Activated CD4-positive, alpha-beta T cell treated with anti-CD3 and anti-CD28 coated beads for 36 hours (primary cell): ENCODE measurements at places on chromosomes 7 and 10. TPM values are rescaled to one million over a fixed set of nuclear protein-coding genes. Genes with fewer than 3 reads are reported as not detected.

DNA sequence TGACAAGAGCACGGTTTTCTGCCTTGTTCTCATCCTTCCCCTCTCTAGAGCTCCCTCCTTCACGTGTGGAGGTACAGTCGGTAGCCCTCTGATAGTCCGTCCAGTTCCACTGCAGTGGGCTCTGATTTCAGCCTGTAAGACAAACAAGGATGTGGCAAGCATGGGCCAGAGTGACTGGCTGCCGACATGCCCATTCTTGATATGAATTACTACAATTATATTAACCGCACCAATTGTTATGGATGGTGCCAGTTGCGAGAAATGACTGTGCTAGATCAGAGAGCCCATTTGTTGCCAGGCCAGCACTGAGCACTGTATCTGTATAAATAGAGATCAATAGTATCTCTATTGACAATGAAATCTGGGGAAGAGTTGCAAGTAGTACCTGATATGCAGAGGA is 146.6 kb downstream of the CHN2 start:
- H3K27ac ChIP-seq: no peak overlapping the region
- H3K4me1 ChIP-seq: peaks cover 16% of the 10 kb centered on the region
- no peaks in the 10 kb centered on the region for H3K36me3 ChIP-seq
- no peak for DNase-seq

- no peak overlapping the region for H3K27ac ChIP-seq
- no peak for DNase-seq
- no peaks in the 10 kb centered on the region for H3K27me3 ChIP-seq
- H3K36me3 ChIP-seq: no peaks in the 10 kb centered on the region
- peaks cover 4% of the 10 kb centered on the region for H3K4me1 ChIP-seq
- no peak overlapping the region for H3K4me3 ChIP-seq
Observed at GRCh38 chr7:100808354-100808875, 18.9 kb downstream of the EPHB4 start.

DNA sequence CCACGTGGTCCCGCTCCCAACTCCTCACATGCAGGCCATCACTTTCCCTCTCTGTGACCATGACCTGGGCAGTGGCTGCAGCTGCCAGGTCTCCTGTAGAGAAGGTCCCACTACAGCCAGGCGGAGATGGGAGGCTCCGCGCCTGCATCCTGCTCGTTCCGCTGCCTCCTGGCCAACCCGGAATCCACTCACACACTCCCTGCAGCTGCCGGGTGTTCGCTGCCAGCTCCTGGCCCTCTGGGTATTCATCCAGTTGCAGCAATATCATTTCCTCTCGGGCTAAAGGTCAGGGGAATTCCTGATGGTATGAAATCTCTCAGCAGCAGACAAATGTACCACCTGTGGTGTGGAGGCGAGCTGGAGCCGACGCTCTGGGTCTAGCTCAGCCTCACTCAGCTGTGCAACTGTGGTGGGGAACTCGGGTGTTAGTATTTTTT is 65.7 kb downstream of the TLL2 start:
- no peak for DNase-seq
- H3K4me3 ChIP-seq: no peak overlapping the region
- H3K36me3 ChIP-seq: no peaks in the 10 kb centered on the region
- no peak overlapping the region for H3K27ac ChIP-seq
- H3K4me1 ChIP-seq: no peaks in the 10 kb centered on the region

DNA sequence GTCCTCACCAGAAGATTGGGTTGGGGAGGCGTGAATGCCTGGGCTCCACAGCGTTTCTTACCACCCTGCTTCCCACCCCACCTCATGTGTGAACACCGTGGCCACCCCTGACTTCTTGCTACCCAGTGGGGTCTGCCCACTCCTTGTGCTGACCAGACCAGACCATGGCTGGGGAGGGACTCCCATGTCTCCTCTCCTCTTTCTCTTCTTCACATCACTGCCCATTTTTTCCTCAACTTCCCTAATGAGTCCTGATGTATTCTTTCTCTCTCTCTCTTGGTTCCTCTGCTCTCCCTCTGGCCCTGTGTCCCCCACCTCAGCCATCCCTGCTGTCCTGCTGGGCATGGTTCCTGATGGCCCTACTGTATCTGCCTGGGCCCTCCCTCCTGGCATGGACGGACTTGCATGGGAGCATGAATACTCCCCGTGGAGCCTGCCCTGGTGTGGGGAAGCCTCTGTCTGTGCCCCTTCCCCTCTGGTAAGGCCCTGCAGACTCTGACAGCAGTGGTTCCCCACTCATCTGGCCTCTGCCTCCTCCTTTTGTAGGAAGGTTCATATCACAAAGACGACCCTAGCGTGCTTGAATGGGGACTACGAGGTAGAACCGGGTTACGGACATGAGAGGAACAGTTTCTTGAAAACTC is 85.5 kb downstream of the ADCY1 start:
- no peak overlapping the region for H3K27ac ChIP-seq
- H3K27me3 ChIP-seq: peaks cover 2% of the 10 kb centered on the region
- no peak for DNase-seq

DNA sequence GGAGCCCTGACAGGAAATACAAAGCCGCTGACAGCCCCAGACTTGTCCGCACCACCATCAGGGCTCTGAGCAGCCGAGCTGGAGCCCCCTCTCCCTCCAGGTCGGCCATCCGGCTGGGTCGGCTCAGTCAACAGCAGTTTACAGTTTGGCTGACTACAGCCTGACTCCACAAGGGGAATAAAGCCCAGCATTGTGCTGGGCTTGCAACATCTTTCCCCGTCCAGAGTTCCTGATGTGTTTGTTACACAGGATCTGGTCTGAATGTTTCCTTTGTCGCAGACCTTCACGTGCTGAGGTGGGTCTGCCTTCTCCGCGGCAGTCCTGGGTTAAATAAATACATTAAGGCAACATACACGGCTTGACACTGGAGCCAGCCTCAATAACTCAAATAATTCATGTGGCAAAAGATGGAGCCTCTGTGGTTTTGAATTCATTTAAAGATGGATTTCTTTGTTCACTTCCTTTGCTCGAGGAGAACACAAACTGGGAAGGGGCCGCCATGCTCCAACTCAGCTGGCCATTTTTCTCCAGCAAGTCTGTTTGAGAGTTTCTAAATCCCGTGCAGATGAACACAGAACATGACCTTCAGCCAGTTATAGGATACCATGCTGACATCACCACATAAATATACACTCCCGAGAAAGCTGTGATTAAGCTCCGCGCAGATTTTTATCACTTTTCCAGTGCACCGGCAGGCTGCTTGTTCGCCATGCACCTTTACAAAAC is 192.1 kb downstream of the WDR11 start:
- no peak overlapping the region for H3K4me3 ChIP-seq
- H3K27ac ChIP-seq: no peak overlapping the region
- H3K27me3 ChIP-seq: peaks cover 8% of the 10 kb centered on the region
- no peaks in the 10 kb centered on the region for H3K36me3 ChIP-seq

DNA sequence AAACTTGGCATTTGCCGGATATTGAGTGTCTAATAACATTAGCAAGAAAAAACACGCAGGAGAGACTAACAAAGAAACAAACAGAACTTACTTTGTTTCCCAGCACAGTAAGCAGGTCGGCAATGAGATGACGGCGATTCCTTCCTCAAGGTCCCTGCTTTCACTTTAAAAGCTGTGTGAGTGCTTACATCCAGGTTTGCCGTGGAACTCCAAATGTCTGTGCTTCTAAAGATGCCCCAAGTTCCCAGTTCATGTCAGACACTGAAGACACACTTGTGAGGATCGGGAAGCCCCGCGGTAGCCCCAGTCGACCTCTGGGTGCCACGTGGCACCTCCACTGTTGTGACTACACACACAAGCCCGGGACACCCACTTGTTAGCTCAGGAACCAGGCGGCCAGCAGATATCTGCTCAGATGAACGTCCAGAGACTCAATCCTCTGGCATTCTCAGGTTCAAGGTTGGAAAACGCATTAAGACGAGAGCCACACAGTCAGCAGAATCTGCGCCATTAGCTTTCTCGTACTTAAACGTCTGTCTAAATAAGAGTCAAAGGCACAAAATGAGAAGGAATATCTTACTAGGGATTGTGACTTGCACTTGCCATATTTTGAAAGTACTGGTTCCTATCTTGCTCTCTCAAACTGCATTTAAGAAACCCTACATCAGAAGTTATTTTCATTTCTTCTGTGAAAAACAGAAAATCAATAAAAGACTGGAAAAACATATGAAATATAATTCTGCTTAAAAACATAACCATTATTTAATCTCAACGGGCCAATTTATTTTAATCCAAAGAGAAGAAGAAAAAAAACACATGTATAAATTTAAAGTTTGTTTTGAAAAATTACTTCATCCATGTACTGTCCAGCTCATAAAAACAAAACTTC is 207.6 kb upstream of the KLF14 start:
- peak; percentile 54 for DNase-seq
- H3K27me3 ChIP-seq: no peaks in the 10 kb centered on the region

DNA sequence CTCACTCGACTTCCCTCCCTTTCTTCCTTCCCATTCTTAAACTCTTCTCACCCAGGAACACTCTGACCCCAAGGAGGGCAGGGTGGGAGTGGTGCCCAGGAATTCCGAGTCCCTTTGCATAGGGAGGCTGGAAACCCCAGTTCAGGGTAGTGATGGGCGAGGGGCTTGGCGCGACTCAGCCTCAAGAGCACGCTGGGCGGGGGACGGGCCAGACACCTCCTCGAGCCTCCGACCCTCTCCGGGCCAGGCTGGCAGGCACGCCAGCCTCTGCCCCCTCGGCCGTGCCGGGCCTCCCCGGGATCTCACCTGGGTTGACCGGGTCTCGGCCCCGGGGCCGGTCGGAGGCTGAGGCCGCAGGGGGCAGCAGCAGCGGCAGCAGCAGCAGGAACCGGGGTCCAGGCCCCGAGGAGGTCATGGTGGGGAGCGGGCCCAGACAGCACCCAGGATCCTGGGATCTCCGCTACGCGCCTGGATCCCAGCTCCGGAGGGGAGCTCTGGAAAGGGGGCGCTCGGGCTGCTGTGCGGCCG is 457 bp downstream of the PLOD3 start:
- H3K27ac ChIP-seq: peak overlapping the region; percentile 70
- no peaks in the 10 kb centered on the region for H3K27me3 ChIP-seq
- H3K36me3 ChIP-seq: peaks cover 16% of the 10 kb centered on the region
- H3K4me1 ChIP-seq: peaks cover 31% of the 10 kb centered on the region
- H3K4me3 ChIP-seq: peak overlapping the region; percentile 99

DNA sequence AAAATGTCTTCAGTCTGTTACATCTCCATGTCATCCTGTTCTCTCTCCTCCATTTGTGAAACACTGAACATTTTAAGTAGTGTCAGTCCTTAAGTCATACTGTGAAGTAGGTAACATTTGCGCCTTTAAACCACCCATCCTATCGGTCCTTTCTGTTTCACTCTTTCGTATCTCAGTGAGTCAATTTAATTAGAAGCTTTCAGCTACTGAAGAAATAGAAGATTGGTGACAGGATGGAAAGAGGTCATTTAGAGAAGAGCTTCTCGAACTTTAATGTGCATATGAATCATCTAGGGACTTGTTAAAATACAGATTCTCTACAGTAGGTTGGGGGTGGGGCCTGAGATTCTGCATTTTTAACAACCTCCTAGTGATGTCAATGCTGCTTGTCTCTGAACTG is 113.4 kb downstream of the SRI start:
- H3K27me3 ChIP-seq: no peaks in the 10 kb centered on the region
- DNase-seq: peak; percentile 38
- no peaks in the 10 kb centered on the region for H3K36me3 ChIP-seq

Gene AKR1C8
- not detected for total RNA-seq

Gene ABCB1
- 4.5 TPM for total RNA-seq

Gene SPDYE8
- not detected for total RNA-seq

Gene BNIP3
- total RNA-seq: 200 TPM

Gene C10orf105
- total RNA-seq: 0.34 TPM
